ENCODE measurements at places on chromosomes 1 and 21.

DNA sequence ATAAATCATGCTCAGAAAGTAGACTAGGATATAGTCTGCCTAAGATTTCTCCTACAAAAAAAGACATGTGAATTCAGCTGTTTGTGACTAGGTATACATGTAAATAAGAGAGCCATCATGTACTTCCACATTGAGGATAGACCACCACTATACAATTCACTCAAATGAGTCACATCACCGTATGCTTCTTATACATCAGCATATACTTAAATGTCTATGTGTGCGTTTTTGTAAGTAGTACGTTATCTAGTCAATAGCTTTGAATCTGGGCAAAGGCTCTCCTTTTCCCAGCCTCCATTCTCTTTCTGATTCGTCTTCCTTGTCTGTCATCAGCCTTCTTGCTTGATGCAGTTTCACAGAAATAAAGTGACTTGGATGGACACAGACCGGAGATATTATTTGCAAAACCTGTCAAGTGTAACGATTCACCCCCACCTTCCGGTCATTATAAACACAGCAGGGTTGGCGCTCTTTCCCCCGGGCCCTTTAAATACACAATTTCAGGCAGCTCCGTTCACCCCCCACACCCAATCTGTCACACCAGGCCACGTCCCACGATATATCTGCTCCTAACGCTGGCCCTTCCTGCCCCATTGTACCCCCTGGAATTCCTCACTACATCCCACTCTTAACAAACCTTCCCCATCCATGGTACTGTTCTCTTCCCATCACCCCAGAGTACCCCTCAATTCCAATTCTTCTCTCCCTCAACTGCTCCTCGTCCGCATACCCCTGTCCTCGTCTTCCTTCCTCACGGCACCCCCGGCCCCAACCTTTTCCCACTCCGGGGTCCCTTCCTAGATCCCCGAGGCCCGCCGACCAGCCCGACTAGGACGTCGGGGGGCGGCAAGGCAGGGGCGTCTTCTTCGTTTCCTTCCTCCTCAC, 636 bp downstream of the VAMP4 start:
- DNase-seq, result no peak

DNA sequence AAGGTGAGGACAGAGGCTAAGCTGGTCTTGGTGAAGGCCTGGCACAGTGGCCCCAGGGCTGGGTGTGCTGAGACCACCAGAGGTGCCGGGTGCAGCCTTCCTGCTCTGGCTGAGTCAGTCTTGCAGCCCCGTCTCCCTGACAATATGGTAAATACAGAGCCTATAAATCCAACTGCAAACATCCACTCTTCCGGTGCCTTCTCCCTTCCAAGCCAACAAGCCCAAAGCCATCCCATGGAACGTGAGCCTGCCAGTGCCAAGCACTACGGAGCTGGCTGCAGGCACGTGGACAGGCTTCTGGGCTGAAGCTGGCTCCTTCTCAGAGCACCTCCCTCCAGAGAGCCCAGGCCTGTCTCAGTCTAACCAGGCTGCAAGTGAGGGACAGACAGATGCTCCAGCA, 70.0 kb downstream of the TRABD2B start:
- DNase-seq, result no peak

GRCh38 chr21:43341378-43342161, 85.4 kb downstream of the SIK1 start:
- DNase-seq, result no peak

- no peak for DNase-seq
Observed at GRCh38 chr1:1080122-1080757, 6.1 kb upstream of the RNF223 start.

DNA sequence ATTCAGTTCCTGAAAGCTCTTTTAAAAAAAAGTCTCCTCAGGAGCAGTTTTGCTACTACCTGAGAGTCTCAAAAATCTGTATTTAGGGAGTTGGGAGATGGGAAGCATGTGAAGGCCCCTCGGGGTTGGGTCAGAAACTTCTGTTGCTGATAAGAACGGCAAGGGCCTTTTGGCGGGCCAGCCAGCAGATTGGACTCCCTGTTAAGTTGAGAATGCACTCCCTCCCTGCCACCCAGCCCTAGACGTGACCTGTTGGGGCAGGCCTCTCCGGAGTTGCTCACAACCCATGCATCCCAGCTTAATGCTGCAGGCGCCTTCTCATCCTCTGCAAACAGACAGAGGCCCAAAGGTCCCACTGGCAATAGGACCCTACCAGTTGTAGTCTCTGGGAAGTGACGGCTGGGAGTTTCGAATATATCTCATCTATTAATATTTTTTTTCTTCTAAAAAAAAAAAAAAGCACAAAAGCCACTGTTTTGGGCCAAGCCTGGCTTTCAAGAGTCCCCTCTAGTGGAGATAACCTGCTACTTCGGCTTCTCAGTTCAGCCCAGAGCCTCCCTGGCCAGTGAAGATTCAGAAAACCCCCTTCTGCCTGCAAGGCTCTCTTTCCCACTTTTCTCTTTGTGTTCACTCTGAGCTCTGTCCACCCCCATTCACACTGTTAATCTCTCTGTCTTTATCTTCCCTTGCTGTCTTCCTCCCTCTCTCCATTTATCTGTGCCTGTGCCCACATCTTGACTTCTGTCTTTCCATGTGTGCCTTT, 5.3 kb downstream of the PLXNA2 start:
- DNase-seq, result no peak

GRCh38 chr1:205714190-205714905, 34.0 kb upstream of the SLC45A3 start:
- peak; percentile 32 for DNase-seq

DNA sequence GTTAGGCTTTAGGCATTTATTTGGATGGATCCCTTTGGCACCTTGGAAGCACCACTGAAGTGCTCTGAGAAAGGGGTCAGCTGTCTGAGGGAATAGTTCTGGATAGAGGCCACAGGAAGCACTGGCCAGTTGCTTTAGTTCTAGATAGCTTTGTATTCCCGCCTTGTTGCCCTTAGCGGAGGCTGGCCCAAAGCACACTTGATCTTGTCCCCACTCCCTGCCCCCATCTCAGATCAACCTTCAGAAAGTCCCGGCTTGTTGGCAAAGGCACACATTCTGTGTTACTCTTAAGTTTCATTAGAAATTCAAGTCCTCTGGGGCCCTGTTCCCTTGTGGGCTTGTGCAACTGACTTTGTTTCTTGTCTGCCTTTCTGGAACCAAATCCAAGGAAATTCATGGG, 15.2 kb upstream of the NBL1 start:
- no peak for DNase-seq

- DNase-seq, result no peak
Observed at GRCh38 chr1:203088441-203088840, 2.6 kb upstream of the MYOG start.

GRCh38 chr21:27301220-27301619, 334.3 kb upstream of the ADAMTS5 start:
- DNase-seq, result peak; percentile 50

GRCh38 chr1:209395169-209395568, 188.3 kb upstream of the CAMK1G start:
- no peak for DNase-seq

- no peak for DNase-seq
Observed at GRCh38 chr21:25461725-25462124, 145.6 kb downstream of the MRPL39 start.

GRCh38 chr1:100397681-100398080, 45.4 kb downstream of the CDC14A start:
- DNase-seq, result no peak

DNA sequence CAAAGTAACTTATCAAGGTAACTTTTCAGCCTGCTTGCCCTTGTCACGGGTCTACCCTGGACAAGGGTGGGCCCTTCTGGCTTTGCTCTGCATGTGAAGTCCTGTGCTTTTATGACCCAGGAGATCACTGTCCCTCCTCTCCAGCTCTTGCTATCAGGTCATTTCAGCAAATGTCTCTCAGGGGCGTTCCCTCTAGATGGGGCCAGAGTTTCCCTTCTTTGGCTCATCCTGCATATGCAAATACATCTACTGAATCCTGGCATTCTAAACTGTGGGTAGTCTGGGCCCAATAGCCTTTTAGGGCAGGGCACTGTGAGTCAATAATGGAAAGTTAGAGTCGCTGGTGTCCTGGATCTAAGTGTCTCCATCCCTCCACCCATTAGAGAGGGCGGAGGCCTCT, 366.9 kb upstream of the USP24 start:
- no peak for DNase-seq

DNA sequence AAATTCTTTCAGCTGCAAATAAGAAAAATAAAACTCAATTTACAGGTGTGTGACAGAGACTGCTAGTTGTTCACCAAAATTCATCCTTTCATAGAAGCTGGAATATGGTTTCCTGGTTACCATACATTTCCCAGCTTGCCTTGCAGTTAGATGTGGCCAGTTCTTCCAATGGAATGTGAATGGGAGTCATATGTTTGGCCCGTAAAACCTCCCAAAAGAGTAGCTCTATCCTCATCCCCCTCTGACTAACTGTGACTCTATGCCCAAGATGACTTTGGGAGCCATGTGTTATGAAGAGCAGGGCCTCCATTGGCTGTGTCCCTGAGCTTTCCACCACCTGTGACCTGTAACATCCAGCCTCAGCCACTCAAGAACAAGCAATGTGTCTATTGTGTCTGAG, 90.6 kb upstream of the NGF start:
- no peak for DNase-seq

GRCh38 chr1:239717097-239717917, 330.9 kb downstream of the CHRM3 start:
- DNase-seq, result no peak

DNA sequence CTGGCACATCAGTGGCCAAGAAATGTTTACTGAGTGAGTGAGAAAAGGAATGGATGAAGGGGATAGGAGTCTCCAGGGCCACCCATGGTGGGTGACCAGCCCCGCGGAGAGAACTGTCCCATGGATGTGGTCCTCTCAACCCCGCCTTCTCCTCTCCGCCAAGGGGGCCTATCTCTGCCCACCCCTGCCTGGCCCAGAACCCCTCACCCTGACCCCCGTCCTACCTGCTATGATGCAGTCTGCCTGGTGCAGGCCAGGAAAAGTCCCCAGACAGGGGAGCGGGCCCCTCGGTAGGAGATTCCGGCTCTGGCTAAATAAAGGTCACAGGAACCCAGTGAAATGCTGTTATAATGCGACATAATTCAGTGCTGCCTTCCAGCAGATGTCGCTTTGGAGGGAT, 107.6 kb downstream of the PTPRU start:
- no peak for DNase-seq

DNA sequence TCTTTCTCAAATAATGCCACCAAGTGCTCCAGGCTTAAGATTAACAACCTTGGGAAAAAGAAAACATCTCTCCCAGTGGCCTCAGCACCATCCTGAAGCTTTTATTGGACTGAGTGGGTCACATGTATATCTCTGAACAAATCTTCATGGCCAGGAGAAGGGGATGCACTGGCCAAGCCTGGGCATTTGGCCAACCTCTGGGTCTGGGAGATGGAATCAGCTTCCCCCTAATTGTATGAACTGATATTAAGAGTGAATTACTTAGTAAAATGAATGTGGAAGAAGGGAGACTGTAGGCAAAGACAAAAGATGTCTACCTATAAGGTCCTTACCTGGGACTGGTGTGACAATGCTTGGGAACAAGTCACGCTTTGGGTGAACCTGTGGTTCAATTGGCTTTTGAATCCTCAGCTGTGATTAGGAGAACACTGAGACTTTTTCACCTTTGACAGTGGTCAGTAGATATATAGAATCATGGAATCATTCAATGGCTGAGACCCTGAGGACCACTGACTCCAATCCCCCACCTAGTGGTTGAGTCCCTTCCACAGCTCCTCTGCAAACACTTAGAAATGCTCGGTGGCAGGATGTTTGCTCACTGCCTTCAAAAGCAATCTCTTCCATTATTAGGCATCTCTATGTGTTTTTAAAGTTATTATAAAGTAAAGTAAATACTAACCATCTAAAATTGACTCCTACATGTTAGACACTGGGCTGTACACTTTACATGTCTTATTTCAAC, 102.6 kb upstream of the ATP1A1 start:
- DNase-seq, result no peak

DNA sequence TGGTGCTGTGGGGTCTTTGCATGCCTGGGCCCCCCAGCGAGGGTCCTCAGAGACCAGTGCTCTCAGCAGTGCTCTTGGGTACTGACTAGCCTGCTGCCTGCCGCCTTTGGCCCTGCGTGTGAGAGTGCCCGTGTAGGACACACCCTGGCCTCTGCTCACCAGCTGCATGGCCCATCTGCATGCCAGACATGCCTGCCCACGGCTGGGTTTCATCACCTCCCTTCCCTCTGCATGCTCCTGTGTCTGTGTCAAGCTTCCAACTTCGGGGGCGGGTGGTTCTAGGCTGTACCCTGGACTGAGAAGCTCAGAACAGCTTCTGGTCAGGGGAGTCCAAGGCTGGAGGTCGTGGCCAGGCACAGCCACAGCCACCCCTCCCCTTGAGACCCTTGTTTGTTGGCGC, 56.9 kb downstream of the PTPRF start:
- DNase-seq, result peak; percentile 42

DNA sequence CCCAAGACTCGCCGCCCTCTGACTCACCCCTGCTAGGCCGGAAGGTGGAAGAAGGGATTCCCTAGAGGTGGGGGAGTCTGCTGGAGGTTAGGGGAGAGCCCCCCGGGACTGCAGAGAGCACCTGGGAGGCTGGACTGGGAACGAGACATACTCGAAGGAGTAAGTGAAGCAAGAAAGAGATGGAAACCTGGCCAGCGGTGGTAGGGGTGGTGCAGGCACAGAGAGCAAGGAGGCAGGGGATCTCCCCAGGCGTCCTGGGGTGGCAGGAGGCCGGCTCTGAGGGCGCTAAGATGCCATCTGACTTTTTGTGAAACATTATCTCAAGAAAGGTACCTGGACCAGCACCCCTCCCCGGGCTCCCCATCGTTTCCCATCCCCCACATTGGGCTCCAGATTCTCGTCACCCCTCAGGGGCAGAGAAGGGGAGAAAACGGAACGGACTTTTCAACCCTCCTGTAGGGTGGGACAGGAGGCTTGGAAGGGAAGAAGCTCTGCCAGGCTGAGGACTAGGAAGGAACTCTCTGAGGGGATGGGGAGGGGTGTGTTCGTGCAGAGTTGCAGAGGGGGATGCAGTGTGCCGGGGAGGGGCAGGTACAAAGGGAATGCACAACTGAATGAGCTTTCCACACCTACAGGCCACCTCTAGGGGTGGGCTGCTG, 708 bp downstream of the CHRNB2 start:
- no peak for DNase-seq

DNA sequence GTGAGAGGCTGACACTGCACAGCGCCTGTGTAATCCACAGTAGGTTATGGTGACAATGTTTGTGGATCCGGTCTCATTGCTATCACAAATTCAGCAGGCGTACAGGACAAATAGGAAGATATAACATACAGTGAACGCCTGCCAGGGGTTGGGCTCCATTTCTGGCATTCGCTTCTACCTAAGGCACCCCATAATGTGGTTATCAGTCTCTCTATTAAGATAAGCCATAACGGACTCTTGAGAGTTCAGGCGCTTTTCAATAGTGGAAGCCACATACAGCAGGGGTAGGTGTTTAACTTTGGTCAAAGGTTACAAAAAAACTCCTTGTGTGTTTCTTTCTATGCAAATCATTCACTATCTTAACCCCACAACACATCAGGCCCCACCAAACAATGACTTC, 72.8 kb downstream of the SIPA1L2 start:
- DNase-seq, result no peak

DNA sequence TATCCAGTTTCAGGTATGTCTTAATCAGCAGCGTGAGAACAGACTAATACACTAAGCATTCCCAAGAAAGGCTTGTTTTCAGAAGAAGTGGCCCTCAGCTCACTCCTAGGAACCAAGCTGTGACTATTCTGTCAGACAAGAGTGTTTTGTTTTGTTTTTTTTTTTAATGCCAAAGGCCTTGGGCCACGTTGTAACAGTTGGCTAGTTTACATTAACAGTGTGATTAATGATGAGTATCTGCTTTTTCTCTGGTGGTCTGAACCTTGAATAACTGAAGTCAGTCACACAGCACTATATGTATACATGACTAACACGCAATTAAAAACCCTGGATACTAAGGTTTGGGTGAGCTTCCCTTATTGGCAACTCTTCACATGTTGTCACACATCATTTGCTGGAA, 21.9 kb downstream of the DPYD start:
- no peak for DNase-seq

All from AG09309 (cell line).